ENCODE measurements at places on chromosomes 12 and 14.

DNA sequence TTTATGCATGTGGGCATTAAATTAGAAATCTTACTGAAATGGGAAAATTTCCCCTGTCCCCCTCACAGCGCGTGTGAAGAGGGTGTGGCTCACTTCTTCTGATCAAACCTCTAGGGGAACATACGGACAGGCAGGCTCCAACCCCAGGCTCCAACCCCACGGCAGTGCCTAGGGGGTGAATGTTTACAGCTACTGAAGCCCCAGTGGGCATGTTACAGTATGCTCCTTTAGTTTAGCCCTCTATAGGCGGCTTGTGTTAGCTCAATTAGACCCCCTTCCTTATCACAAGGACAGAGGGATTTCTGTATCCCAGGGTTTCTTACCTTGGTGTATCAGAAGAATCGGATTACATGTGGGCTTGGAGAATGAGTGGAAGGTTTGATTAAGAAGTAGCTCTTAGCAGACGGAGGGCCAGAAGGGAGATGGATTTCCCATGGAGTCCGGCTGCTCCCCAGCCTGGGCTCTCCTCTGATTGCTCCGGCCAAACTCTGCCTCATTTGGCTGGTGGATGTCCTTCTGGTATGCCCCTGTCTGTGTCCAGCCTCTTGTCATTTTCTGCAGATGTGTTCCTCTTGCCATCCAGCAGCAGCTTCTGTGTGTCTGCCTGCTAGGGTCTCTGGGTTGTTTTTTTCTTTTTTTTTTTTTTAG, 223.7 kb downstream of the TMTC2 start:
- DNase-seq: no peak

- DNase-seq: no peak
Measured at GRCh38 chr12:98894412-98895085, 249.5 kb downstream of the APAF1 start.

DNA sequence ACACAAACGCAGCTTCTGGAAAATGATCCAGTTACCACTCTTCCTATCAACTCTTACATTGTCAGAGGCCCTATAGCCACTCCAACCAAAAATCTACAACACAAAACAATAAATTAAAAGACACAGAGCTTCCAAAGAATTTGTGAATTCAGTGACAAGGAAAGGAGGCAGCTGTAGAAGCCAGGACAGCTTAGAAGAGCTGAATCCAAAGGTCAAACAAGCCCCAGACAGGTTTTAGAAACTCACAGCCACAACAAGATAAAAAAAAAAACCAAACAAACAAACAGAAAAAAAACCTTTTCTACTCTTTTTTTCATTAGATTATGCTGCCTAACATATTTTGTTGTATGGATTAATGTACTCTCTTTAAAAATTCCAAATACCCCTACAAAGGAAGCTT, 94.4 kb downstream of the KIF21A start:
- DNase-seq: no peak

DNA sequence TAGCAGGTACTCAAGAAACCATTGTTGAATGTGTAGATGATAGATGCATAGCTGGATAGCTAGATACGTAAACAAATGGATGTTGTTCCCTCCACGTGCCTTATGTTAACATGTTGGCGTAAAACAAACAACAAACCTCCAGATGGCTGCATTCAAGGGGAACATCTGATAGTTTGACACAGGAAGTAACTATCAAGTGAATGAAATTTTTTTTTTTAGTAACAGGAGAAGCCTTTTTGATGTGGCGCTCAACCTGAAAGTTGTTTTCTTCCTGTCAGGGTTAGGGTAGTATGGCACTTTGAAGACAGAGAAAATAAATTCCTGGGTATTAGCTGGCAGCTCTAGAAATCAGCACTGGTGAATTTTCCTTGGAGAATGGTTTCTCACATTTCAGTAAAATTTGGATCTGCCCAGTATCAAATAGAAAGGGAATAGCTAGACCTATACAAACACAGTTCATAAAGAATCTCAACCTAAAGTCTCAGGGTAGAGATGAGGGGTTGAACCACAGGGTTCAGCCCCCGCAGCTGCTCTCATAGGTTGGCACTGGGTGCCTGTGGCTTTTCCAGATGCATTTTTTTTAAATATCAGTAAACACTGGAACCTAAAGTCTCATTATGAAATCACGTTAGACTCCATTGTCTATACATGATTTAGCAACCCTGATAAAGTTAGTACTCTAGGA, 18.8 kb upstream of the RAP1B start:
- no peak for DNase-seq

GRCh38 chr12:103470664-103471063, 25.1 kb downstream of the C12orf42 start:
- no peak for DNase-seq

DNA sequence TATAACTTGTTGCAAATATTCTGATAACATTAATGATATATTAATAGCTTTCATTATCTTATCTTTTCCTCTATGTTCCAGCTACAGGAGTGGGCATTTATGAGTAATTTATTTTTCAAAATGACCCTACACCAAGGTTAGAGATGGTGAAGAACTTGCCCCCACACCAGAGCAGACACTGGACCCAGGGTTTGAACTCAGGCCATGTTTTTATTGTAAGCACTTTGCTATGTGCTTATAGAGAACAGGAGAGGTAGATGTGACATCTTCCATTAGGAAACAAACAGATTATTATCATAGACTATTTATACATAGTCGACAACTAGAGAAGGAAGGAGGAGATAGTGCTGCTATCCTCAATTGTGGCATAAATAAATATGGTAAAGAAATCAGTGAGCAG, 265.2 kb downstream of the EGLN3 start:
- no peak for DNase-seq
